ENCODE measurements at places on chromosomes 1 and 21. TPM values are rescaled to one million over a fixed set of nuclear protein-coding genes. Genes with fewer than 3 reads are reported as not detected.

PCP4L1 gene
- not detected for total RNA-seq

SGIP1 gene
- total RNA-seq = 1.3 TPM

LAMB3 gene
- 12.6 TPM for total RNA-seq

DNA sequence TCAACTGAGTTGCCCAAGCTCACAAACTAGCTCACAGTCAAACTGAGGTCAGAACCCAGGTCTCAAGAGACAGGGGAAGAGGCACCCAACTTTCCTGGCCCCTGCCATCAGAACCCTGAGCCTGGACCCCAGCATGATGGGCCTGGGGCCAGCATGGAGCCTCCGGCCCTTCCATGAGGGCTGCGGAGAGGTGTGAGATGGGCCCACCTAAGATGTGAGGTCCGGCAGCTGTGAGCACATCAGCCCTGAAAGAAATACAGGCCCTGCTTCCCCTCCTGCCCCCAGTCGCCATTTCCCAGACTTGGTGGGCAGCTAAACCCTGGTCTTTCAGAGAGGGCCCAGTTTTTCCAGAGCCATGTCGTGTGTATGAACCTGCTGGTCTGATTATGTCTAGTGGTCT is 30.6 kb downstream of the QSOX1 start:
- DNase-seq = no peak

DNA sequence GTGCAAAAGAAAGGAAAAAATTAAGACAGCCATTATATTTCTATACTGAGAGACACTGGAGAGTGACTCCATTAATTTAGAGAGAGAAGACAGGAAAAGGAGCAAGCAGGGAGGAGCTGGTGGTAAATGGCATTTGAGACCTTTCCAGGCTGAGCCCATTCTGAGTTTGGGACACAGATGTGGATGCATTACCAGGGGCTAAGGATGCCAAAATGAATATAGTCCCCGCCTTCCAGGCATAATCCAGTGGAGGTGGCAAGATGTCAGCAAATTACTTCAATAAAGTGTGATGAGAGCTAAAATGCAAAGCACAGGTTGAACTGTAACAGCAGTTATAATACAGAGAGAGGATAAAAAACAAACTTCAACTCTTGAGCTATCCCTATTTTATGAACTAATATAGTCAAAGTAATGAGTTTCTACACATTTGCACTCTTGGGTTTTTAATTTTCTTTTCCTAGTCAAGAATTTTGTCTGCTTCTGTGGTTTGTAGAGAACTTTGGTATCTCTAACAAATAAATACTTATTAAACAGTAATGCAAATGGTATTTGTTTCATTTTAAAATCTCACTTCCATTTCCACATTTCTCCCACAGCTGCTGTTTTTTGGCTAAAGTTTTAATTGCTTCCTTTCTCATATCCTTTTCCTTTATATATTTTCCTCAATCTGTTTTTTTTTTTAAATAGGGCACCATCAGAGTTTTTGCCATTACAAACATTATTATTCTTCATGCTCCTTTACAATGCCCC is 228.2 kb upstream of the KCNK2 start:
- no peak for DNase-seq

DNA sequence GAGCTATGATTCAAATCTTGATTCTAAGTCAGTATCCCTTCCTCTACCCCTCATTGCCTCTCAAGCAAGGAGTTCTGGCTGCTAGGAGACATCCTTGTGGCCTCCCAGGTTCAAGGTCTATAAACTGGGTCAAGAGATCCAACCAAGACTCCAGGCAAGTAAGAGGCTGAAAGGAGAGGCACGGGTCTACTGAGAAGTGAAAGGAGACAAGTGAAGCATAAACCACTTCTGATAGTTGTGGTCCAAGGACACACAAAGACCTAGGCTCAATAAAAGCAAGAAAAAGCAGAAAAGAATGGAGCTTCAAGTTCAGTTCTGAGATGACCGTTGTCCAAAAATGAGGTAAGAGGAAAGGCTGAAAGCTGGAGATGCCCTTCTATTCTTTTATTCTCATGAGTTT is 17.8 kb upstream of the PPP2R5A start:
- no peak for DNase-seq

DNA sequence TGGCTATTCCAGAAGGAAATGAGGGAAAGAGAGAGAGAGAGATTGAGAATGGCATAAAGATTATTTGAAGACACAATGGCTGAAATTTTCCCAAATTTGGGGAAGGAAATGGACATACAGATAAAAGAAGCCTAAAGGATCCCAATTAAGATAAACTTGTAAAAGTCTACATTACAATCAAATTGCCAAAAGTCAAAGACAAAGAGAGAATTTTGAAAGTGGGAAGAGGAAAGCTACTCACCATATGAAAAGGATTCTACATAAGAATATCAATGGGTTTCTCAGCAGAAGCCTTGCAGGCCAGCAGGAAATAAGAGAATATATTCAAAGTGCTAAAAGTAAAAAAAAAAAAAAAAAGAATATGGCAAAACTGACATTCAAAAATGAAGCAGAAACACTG is 233.0 kb upstream of the NFIA start:
- no peak for DNase-seq

DNA sequence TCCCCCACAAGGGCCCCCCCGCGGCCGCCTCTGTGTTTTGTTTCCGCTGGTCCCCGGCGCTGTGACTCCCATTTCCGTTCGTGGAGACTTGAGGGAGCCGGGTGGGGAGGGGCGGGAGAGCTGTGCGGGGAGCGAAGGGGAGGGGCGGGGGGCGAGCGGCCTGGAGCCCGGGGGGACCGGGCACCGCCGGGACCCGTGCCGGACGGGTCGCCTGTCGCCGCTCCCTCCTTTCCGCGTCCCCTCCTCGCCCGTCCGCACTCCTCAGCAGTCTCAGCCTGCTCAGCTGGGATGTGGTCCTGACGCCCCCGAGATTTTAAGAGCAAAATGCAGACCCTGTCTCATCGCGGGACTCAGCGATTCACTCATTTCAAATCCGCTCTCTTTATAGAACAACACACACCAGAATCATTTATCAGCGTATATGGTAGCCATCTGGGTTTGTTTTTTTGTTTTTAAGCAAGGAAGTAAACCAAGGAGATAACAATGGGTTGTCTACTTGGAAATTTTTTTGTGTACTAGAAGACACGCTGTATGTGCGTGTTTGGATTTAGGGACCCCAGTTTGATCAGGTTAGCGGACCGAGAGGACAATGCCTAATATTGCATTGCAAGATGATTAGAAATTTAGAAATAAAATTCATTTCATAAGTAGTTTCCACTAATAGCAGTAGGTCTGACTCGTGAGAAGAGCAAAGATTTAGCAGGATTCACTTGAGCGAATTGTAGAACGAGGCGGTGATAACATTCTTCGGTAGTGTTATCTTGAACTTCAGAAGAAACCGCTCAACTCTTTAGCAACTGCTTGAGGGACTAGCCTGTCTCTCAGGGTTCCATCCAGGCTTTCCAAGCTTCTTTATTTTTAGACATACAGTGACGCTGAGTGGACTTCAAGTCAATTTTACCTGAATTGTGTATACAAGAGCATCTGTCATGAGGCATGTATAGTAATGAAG is 1.1 kb downstream of the GABPA start:
- DNase-seq = peak; percentile 84

DNA sequence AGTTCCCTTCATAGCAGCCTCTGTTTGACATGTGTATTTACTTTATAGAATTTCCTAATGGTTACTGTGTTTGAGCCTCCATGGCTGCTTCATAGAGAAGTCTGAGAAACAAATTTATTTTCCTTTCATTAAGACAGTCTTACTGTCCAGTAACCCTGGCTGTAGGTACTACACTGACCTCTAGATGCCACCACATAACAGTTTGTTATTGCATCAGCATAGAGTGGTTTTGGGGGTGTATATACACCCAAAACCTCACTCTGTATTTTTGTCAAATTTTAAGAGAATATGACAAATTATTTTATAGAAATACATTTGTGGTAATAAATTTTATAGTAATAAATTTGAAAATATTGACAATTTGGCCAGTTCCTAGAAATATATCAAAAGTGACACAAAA is 57.3 kb downstream of the OBSCN start:
- DNase-seq = no peak

DNA sequence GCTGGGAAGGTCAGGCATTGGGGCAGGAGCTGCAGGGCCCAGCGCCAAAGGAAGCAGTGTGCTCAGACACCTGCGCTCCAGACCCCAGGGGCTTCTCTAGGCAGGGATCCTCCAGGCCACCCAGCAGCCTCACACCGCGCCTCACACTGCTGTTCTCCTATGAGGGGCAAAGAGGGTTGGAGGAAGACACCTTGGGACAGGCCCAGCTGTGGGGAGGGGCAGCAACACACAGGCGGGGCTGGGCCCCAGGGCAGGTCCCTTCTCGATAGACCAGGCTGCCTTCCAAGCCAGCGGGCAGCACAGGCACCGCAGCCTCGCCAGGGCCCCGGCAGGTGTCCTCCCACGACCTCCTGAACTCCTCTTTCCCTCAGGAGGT is 20.7 kb upstream of the PRSS38 start:
- no peak for DNase-seq

DNA sequence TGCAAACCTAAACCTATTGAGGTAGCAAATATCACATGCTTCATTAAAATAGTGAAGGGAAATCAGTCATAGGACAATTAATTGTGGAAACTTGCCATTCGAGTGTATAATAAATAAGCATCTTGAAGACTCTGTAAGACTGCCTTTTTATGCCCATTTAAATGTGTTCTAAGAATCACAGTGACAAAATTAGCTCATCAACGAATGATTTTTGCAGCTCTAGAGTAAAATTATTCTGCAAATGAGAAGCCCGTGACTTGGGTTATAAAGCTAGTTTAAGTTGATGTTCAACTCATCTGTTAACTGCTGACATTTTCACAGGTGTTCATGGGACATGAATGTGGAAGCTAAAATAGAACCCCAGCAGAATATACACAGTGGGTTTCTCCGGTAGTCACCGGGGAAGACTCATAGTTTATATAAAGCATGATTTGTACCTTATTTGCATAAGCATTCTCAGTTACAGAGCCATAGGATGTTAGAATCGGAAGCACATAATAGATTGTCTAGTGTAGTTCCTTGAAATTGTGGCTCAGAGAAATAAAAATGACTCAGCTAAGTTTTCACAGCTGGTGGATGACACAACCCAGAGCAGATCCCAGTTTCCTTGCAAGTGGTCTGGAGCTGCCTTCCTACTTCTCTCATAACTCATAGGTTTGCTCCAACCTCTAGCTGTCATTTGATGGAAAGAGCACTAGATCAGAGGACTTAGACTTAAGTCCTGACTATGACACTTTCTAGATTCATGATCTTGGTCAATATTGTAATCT is 107.3 kb downstream of the UCHL5 start:
- no peak for DNase-seq

Measured in pancreas (tissue), 10 donors.